ENCODE measurements at places on chromosomes 13 and 19.

DNA sequence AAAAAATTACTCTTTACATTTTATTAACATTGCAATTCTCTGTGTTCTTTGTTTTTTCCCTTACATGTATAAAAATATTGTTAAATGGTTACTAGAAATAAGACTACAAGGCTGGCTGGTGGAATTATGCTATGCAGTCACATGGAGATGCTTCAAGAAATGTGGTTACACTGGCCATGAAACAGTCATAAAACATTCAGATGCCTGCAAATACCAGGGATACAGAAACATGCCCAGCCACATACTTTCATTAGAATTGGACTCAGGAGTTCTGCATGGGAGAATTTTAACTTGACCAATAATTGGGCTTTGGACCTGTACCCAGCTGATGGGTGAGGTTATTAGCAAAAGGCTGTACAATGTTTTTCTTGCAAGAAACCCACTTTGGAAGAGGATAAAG lies 1407.7 kb upstream of the SLC10A2 start:
- no peak for DNase-seq

- DNase-seq = no peak
These were observed 10.5 kb upstream of the CBY2 start for GRCh38 chr13:45691667-45692066.

DNA sequence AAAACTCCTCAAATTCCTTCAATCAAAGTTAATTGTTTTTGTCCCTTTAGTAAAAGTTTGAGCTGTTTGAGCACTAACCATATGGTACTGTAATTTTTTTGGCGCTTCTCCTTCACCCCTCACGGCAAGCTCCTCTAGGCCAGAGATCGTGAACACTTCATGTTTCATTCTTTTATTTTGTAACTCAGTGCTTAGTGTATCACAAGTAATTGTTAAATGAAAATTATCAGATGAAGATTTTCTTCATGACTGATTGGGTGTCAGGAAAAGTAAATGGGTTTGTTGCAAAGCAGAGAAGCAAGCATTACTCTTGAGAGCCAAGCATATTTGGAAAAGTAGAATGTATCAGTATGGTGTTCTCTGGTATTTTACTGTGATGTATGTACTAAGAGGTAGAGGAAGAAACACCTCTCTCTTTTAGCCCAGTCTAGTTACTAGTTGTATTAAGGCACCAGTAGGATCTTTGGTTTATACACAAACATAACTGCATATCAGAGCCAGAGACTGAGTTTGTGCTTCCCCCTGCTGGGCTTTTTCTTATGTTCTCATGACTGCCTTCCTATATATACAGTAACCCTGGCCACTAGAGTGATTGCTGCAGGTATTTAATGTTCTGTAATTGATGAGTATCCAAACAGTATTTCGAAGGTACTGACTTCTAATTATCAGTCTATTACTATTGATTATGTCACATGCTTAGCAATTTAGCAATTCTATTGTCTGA lies 202.3 kb upstream of the KLHL1 start:
- peak; percentile 25 for DNase-seq

GRCh38 chr13:45441633-45442032 lies 23.1 kb upstream of the COG3 start:
- no peak for DNase-seq

GRCh38 chr13:109647053-109647452 lies 139.3 kb downstream of the IRS2 start:
- no peak for DNase-seq

DNA sequence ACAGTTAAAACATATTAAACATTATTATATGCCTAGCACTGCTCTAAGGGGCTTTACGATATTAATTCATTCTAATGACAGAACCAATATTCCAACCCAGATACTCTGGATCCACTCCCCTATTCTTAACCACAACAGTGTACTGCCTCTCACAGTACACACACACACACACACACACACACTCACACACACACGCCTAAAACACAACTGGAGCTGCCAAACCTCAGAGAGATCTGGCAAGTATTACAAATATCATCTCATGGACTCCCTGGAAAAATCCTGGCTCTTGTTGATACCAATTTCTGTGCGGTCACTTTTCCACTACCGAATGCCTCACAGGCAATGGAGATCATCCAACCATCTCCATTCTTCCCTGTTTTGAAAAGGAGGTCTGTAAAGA lies 1.3 kb downstream of the ZNF780A start:
- no peak for DNase-seq

GRCh38 chr19:4575267-4576015 lies 16.0 kb upstream of the SEMA6B start:
- DNase-seq = no peak

DNA sequence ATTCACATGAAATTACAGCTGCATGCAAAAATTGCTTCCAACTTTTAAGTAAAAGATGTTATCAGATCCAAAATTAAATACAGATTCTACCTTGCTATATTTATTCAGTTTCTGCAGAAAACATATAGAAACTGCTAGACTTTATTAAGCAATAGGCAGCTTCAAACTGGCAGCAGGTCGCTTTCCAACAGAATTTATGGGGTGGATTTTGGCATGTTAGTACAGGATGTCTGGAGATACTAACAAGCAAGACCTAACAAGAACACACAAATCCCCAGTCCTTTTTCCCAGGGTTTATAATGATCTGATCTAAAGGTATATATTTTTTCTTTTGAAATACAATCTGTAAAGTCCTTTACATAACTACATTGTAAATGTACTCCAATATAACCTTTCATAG lies 27.5 kb downstream of the TBC1D4 start:
- DNase-seq = no peak
